ENCODE measurements at places on chromosomes 12 and 14.

DNA sequence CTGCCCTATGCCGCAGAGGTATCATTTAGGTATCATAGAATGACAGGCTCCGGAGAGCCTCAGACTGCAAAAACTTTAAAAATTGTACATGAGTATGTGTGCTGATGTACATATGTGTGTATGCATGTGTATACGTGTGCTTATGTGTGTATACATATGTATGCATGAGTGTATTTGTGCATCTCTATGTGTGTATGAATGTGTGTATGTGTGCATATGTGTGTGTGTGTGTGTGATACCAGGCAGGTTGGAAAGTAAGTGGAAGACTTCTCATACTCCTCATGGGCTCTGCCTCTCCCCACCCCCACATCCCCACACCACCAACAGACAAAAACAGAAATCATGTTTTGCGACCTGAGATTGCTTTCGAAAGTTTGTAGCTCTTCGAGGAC, 621 bp upstream of the TMEM117 start:
- DNase-seq: no peak

DNA sequence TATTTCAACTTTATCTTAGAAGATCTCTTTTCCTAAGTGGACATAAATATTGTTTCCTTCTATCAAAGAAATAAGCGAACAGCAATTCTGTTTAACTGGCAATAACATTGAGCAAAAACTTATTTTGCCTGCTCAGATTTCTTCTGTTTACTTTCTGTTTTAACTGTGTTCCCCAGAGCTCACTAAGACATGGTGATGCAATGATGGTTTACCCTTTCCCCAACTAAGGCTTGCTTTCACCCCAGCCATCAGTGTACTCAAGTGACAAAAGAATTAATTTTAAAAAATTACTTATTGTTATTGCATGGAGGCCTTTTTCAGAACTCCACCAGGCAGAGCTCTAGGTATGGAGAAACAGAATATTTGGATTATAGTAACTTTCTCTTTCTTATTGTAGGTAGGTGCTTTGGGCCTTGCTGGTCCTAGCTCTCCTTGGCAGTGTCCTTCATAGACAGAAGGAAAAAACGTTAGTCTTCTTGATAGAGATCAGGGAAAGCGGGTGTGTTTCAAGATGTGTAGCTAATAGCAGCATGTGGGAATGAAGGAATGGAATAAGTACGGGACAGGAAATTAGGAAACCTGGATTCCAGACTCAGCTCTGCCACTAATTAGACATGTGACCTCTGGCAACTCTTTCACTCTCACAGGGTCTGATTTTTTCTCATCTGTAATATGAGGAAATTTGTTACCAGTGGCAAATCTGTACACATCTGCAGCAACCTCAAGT, 14.6 kb upstream of the DDHD1 start:
- DNase-seq: no peak

DNA sequence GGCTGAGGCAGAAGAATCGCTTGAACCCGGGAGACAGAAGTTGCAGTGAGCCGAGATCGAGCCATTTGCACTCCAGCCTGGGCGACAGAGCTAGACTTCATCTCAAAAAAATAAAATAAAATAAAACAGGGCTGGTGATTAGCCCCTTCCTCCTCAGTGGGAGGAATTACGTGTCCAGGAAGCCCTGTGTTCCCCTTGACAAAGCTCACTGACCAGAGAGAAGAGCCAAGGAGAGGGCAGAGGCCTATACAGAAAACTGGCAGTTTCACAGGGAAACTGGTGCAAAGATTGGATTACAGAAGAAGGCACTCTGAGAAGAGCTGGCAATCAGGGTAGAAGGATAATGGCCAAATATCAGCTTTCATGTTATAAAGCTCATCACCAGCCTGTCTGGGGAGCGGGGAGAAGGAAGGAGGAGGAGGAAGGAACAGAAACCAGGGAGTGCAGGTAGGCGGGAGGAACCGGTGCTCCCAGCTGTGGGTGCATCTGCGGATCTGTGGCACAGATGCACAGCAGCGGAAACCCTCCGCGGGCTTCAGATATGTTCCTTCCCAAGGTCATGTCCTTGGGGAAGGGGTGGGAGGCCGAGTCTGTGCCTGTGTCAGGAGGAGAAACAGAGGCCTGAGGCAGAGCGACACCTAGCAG, 6.7 kb downstream of the RAB15 start:
- DNase-seq: no peak

DNA sequence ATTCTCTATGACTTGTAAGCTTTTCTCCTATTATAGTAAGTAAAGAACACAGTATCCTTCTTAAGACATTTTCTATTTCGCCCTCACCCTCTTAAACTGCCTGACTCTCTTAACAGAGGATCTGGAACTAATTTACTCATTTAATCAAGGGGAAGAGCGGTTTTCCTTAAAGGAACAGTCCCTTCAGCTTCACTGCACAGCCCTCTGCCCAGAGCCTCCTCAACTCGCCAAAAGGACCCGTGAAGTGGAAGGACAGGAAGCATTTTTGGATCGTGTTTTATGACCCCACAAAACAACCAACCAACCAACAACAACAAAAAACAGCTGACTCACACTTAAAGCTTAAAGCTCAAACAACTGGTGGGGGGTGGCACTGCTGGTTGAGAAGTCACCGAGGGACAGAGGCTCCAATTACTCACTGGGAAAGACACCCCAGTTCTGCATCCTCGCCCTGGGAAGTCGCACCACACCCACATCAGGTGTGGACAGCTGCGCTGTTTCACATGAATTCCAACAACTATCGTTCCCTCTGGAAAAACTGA, 35.7 kb downstream of the NID2 start:
- no peak for DNase-seq

DNA sequence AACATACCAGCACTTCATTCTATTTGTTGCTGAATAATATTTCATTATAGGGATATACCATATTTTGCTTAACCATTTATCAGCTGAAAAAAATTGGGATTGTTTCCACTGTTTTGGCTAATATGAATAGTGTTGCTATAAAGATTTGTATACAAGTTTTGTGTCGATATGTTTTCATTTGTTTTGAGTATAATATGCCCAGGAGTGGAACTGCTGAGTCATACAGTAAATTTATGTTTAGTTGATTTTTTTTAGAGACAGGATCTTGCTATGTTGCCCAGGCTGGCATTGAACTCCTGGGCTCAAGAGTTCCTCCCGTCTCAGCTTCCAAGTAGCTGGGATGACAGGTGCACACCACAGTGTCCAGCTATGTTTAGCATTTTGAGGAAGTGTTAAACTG, 131.5 kb upstream of the TMCC3 start:
- DNase-seq: no peak

GRCh38 chr14:95875831-95876760, 536 bp upstream of the TUNAR start:
- DNase-seq: peak; percentile 67

DNA sequence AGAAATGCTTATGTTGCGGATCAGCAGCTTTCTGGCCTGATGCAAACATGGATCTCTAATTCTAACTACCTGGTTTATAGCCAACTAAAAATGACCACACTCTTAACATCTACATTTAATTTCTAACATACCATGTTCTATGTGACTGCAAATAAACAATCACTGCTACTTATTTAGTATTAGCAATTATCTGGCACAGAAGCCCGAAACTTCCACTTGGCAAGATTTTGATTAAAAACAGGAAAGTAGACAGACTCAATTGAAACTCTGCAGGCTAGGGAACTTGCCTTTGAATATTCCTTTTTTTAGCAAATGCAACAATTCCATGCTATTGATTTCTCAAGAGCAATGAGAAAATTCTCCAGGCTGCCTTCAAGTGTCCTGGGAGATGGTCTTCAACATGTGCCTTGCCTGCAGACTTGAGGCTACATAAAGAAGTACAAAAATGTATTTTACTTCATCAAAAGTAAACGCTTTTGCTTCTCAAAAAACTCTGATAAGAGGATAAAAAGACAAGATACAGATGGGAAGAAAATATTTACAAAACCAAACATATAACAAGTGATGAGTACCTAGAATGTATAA, 9.1 kb upstream of the TMCC3 start:
- DNase-seq: no peak

GRCh38 chr12:10293151-10293550, 14.5 kb upstream of the KLRD1 start:
- no peak for DNase-seq

GRCh38 chr12:26077915-26078702, 46.7 kb downstream of the BHLHE41 start:
- DNase-seq: no peak

DNA sequence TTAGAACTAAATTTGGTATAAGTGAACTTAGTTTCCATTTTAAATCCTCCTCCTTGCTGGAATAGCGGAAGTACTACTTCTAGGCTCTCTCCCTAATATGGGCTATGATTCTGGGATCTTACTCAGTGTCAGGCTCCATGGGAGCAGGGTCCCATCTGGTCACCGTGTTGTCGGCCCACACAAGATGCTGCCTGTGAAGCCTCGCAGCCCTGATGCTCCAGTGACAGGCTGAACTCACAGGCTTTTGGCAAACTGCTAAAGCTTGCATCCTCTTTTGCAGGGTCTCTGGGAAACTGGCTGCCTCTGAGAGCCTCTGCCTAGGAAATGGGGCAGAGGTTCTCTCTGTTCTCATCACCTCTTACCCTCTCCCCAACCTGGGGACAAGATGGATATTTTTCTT, 88.4 kb downstream of the RPAP3 start:
- DNase-seq: no peak

DNA sequence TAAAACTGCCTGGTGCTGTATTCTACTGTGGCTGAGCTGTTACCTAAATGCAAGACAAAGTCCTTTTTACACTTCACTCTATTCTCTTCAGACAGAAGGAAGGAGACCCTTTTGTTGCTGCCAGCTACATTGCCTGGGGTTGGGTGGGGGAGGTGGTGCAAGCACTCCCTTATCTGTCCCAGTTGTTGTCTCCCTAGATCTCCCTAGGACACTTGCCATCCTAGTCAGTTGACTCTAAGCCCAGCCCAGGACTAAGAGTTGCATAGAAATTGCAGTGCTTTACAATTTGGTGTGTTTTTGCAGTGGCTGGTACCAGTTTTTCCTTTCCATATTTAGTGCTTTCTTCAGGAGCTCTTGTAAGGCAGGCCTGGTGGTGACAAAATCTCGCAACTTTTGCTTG, 35.1 kb downstream of the SCYL2 start:
- DNase-seq: no peak

- no peak for DNase-seq
These were observed 561.9 kb downstream of the FLRT2 start for GRCh38 chr14:86091811-86092210.

DNA sequence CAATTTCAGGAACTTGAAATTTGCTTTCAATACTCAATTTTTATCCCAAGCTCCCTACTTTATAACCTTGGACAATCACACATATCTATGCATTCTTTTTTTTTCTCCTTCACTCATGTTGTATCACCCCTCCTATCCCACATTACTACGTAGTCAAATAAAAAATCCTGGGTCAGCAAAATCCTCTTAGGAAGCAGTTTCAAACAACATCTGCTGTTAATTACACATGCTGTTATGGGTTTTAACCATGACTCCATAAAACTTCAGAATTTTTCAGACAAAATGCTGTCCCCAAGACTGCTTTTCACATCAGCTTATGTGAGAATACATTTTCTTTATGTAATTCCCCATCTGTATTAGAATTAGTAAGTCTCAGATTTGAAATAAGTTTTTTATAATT, 61.7 kb downstream of the LRFN5 start:
- no peak for DNase-seq

DNA sequence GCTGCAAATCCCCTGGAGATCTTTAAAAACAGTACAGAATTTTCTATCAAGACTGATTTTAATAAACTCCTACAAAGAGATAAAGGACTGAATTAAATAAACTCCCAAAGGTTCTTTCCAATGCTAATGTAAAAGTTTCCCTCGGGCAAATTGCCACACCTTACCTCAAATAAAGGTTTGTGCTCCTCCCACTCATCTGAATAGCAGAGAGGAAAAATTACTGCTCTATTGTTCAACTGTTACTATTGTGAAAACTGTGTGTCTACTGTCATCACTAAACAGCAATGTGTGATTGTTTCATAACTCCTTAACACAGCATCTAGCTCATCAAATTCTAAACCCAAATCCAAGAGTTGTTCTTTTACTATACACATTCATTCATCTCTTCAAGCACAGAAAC, 3.2 kb downstream of the SPTLC2 start:
- DNase-seq: peak; percentile 7

- no peak for DNase-seq
These were observed 113.6 kb downstream of the DAD1 start for GRCh38 chr14:22475381-22475780.

GRCh38 chr14:97267509-97267908, 470.3 kb downstream of the VRK1 start:
- no peak for DNase-seq

GRCh38 chr12:110640275-110641025, 26.5 kb downstream of the TCTN1 start:
- DNase-seq: no peak

DNA sequence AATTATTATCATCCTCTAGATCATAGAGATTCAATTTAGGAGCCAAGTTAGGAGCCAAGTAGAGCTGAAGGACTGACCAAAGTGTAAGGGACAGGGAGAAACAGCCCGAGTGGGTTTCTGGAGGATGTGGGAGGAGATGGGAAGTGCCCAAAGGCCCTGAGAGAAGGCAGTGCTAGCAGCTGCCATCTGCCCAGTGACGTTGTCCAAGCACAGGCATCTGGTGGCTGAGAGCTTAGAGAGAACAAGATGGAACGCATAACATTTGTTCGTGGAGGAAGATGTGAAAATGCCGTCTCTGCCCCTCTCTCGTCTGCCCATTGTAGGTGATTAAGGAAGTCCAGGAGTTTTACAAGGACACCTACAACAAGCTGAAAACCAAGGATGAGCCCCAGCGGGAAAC, 34.7 kb downstream of the CD9 start:
- no peak for DNase-seq

- no peak for DNase-seq
These were observed 264.4 kb downstream of the EFCAB11 start for GRCh38 chr14:89690139-89690538.

DNA sequence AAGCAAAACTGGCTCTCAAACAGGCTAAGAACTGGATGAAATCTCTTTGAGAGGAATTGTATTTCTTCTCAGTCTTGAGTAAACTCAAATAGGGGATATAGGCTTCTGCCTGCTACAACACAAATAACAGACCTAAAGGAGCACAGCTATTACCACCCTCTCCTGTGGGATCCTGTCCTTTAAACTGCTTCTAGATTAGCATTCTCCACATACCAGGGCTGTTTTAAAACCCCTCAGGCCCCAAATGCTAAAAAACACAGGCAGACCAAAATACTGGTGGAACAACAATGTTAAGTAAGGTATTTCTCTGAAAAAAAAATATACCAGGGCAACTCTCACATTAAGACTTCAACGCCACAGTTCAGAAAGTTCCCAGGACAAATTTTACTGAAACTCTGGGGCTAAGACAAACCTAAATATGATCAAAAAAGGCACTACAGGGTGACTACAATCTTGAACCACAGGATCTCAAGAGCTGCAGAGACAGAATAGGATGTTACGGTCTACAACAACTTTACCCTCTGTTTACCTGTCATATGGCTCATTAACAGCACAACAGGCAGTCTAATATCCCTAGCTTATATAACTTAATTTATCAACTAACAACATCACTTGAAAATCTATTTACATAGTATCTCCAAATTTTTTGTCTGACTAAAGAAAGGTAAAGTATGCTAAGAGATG, 7.2 kb downstream of the CPNE8 start:
- no peak for DNase-seq

- no peak for DNase-seq
These were observed 52.4 kb downstream of the NTN4 start for GRCh38 chr12:95738024-95738611.

- DNase-seq: no peak
These were observed 73.1 kb upstream of the RIN3 start for GRCh38 chr14:92440345-92441003.
